Activated CD4-positive, alpha-beta T cell treated with anti-CD3 and anti-CD28 coated beads, Interleukin-2, Interleukin-4, amounts not matched to agents 100 ng/mL and 50 ng/mL, durations not matched to agents 16 hours and 8 hours (primary cell): ENCODE measurements at places on chromosomes 2 and 18.

GRCh38 chr2:64932371-64933216 is 56.6 kb upstream of the SLC1A4 start:
- no peak for DNase-seq

GRCh38 chr2:100105678-100106054 is 36.7 kb downstream of the AFF3 start:
- DNase-seq = no peak

- no peak for DNase-seq
Measured at GRCh38 chr2:43185146-43185545, 41.3 kb downstream of the ZFP36L2 start.

DNA sequence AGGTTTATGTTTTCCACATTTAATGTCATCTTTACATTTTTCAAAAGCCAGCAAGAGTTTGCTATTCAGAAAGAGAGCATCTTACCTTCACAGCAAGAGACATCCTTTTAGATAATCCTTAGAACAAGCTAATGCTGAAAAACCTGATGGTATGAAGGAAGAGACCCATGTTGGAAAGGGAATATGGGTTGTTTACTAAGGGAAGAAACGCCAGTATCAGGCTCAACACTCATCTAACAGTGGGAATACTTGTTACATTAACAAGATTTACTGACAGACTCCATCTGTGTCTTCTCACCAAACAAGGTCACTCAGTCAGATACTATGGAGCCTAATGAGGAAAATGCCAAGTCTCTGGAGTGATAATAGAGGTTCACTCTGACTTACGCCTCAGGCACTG is 1474.1 kb upstream of the SLC39A10 start:
- DNase-seq = no peak

DNA sequence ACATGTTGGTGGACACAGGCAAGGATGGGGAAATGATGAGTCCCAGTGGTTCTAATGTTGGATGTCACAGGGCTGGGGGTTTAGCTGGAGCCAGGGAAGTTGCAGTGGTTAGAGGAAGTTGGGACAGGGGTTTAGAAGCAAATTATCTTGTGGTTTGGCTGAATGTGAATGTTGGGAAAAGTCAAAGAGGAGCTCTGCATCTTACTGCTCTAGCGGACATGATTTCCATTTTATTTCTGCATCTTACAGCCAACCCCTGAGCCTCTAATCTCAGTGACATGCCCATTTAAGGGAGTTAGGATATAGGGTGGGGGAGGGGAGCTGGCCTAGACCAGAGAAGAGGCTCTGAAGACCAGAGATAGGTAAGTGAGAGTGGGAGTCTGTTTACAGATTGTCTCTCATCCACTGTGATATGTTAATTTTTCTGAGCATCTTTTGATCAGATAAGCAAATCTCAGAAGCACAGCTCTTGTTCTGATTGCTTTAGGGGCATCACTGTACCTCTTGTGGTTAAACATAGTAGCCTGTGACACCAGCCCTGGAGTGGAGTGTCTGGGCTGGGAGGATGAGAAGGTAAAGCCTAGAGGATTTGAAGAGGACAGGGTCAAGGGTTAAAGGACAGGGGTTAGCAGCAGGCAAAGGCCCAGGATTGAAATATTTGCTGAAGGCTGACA is 43.6 kb downstream of the SETBP1 start:
- peak; percentile 51 for DNase-seq

DNA sequence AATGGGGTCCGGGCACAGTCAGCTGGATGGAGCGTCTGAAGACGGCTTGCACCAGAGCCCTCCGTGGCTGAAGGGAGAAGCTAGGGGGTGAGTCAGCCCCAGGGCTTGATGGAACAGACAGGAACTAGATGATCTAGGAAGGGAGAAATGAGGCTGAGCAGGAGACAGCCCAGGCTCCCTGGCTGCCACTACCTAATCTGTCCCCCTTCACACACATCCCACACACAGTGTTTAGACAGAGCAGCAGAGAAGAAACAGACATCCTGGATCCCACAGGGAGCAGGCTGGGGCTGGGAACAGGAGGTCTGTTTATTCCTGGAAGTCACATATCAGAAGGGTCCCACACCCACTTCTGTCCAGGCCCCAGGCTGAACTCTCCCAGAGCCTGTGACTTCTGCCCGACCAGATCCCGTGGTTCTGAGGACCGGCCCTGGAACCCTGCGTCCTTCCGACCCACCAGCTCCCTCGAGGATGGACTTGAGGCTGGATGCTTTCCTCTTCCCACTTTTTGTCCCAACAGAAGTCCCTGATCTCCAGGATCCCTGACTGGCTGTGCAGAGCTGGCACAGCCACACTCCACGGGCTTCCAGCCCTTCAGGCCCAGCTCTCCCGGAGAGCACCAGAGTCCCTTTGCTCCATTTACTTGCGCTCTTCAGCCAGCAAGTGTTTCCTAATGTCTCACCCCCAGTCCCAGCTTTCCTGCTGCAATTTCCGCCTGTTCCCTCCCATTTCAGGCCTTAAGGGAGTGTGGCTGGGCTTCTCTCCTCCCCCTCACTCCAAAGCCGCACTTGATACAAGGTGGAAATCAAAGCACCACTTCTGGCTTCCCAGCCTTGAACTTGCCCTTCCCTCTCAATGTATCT is 1.5 kb upstream of the GPBAR1 start:
- DNase-seq = no peak

GRCh38 chr2:96962567-96963203 is 23.7 kb downstream of the FAM178B start:
- DNase-seq = peak; percentile 68

- no peak for DNase-seq
Measured at GRCh38 chr18:23798824-23799223, 109.6 kb downstream of the LAMA3 start.

DNA sequence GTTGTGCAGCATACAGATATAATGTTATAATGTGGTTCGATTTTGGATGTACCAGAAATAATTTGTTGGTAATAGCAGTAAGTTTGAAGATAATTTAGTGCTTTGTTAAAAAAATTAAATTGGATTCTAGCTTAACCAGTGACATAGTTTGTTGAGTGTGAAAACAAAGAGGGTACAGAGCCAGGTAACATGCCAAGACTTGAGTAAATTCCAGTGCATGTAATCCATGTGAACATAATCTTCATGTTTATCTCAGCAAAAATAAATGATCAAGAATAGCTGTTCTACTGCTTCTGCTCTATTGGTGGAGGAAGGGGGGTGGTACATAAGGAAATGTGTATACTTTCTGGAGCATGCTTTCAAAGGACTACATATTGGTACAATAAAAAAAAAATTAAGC is 165.8 kb downstream of the DNAH7 start:
- DNase-seq = no peak

GRCh38 chr2:71547616-71548285 is 94.4 kb downstream of the DYSF start:
- no peak for DNase-seq

DNA sequence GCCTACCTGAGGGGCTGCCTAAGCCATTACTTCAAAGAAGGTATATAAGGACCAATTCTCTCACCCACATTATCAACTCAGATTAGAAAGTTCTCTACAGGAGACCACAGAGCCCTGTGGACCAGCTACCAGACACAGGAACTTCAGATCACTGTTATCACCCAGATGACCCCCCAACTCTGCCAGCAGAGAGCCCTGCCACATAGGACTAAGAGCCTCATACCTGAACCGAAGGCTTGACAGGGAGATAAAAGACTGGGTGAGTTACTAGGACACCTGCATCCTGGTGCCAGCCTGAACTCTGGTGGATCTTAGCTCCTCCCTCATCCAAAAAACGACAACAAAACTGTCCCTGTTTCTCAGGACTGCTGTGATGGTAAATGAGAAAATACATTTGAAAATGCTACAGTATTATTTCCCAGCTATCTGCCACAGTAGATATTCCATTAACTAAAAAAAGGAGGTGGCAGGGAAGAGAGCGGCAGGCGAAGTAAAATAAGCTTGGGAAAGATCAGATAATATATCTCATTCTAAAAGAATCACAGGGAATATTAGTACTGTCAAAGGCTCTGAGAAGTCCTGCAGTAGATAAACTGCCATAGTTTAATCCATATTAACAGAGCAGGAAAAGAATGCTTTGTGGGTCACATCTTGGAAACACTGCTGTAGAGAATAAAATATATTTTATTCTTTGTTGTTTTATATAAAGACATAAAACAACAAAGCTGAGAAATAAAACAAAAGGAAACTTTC is 79.7 kb downstream of the STK39 start:
- no peak for DNase-seq

DNA sequence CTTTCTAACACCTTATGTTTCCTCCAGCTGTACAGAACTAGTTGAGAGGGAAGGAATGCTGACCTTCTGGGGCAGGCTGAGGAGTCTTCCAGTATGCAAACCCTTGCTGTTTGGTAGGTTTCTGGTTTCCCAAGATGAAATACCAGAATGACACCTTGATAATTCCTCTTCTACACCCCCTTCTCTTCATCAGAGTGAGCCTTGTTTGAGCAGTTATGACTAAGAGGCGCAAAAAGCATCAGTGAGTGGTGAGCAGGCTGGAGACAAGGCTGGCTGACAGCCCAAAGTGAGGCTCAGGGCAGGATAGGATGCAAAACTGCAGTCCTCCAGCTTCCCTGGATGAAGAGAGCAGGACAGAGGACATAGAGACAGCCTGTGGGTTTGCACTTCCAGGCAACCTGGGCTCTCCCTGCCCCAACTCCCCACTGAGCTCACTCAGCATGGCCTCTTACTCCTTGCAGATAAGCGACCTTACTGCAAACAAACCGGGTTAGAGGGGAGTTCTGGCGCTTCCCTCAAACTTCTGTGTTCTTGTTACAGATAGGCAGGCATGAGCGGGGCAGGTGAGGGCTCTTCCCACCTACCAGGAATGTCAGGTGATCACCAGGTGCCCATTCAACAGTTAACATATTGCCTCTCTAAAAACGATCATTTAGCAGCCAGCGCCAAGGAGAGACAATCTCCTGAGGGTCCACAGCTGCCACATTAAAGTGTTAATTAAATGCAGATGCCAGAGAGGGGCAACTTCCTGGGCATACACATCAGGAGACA is 5.4 kb downstream of the MPPE1 start:
- DNase-seq = no peak

- DNase-seq = no peak
Measured at GRCh38 chr18:49813069-49813318, 339 bp downstream of the ACAA2 start.

- DNase-seq = no peak
Measured at GRCh38 chr18:23958036-23958435, 56.5 kb upstream of the TTC39C start.

- DNase-seq = no peak
Measured at GRCh38 chr18:34999756-35000289, 41.4 kb upstream of the MAPRE2 start.

DNA sequence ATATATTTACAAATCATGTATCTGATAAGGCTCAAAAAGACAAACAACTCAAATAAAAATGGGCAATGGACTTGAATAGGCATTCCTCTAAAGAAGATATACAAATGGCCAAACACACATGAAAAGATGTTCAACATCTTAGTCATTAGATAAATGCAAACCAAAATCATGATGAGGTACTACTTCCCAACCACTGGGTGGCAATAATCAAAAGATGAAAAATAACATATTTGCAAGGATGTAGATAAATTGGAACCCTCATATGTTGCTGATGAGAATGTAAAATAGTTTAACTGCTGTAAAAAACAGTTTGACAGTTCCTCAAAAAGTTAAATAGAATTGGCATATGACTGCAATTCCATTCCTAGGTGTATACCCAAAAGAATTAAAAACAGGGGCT is 132.3 kb downstream of the TTC32 start:
- no peak for DNase-seq

GRCh38 chr2:191314697-191315364 is 69.6 kb downstream of the MYO1B start:
- no peak for DNase-seq

GRCh38 chr18:39464006-39464405 is 1898.4 kb upstream of the CELF4 start:
- DNase-seq = no peak

GRCh38 chr2:3759331-3759730 is 56.0 kb downstream of the DCDC2C start:
- DNase-seq = no peak

DNA sequence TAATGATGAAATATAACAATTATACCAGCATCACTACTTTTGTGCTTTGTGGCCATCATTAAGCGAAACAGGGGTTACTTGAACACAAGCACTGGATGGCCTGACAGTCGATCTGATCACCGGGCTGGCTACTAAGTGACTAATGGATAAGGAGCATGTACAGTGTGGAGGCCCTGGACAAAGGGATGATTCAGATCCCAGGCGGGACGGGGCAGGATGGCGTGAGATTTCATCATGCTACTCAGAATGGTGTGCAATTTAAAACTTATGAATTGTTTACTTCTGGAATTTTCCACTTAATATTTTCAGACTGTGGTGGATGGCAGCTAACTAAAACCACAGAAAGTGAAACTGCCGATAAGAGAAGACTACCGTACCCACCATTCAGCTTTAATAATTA is 7.0 kb upstream of the CLIP4 start:
- DNase-seq = no peak

DNA sequence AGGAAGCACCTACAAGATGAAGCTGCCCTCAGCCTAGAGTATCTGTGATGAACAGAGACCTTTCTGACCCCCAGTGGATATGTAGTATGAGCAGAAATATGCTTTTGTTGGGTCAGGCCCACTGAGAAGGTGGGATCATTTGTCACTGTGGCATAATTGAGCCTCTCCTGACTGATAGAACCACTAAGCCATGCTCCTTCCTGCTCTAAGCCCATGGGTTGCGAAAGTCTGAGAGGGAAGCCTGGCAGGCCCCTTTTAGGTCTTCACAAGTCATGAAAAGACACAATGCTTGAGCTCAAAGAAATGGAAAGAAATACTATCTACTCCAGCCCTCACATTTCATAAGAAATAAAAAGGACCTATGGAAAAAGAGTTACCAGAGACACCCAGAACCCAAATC is 127.7 kb downstream of the TNS1 start:
- DNase-seq = no peak

DNA sequence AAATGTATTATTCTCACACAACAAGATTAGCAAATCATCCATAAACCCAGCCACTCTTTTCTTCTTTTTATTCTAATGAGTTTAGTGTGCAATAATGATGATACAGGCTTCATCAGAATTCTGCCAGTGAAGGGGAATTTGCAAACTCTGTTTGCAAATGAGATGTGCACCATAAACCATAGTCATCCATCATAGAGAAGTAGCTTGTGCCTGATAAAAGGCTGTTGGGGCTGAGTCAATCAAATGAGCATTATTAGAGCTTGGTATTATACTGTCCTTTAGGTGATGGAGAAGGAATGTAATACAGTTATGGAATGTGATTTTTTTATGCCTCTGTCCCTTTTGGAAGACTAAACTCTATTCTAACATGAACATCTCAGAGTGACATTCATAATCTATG is 101.8 kb downstream of the DCC start:
- no peak for DNase-seq

DNA sequence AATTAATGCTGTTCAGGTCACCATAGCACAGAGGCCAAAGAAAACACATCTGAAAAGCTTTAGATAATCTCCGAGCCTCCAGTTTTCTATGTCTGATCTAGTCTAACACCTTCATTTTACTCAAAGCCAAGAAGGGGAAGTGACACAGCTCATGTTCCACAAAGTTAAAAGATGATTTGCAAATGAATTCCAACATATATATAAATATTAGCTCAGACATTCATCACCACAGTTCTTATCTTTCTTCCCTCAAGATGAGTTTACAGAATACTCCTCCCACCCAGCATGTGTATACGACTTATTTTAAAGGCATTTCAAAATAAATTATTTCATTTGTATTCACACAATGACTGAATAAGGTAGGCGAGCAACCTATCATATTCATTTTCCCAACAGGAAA is 82.4 kb downstream of the AAK1 start:
- DNase-seq = no peak
